Adipose tissue (tissue), 3 donors: ENCODE measurements at places on chromosomes 2 and 18. TPM values are rescaled to one million over a fixed set of nuclear protein-coding genes. Genes with fewer than 3 reads are reported as not detected.

RUFY4 gene
- 0.07 TPM for polyA plus RNA-seq

SAG gene
- polyA plus RNA-seq: not detected

PLGLB1 gene
- 0.77 TPM for polyA plus RNA-seq

DPP4 gene
- polyA plus RNA-seq: 4.2 TPM

CREB1 gene
- polyA plus RNA-seq: 10.8 TPM

SELENOI gene
- polyA plus RNA-seq: 3.4 TPM

ARHGAP28 gene
- 3.1 TPM for polyA plus RNA-seq

POTEJ gene
- polyA plus RNA-seq: not detected

UGT1A4 gene
- polyA plus RNA-seq: not detected

VWA3B gene
- polyA plus RNA-seq: not detected

IL1RN gene
- polyA plus RNA-seq: 0.86 TPM

CIDEA gene
- 125 TPM for polyA plus RNA-seq
